ENCODE measurements at places on chromosomes 5 and 9. TPM values are rescaled to one million over a fixed set of nuclear protein-coding genes. Genes with fewer than 3 reads are reported as not detected.

Gene FKTN
- polyA plus RNA-seq = 2.2 TPM

Gene RGMB
- 6.0 TPM for polyA plus RNA-seq

Gene GCNT4
- polyA plus RNA-seq = 0.09 TPM

Gene LHX3
- polyA plus RNA-seq = not detected

Gene FOXD4
- not detected for polyA plus RNA-seq

Gene PCDHA12
- not detected for polyA plus RNA-seq

Gene LCN1
- polyA plus RNA-seq = 0.13 TPM

Gene UGT3A1
- not detected for polyA plus RNA-seq

Gene OGN
- 3.5 TPM for polyA plus RNA-seq

Gene SPEF2
- polyA plus RNA-seq = 0.42 TPM

Gene PCDHA1
- polyA plus RNA-seq = not detected

Gene JAKMIP2
- polyA plus RNA-seq = 0.07 TPM

Gene DND1
- 2.0 TPM for polyA plus RNA-seq

Gene ACTBL2
- not detected for polyA plus RNA-seq

Gene GDNF
- not detected for polyA plus RNA-seq

Gene CAMLG
- 21.8 TPM for polyA plus RNA-seq

Gene IFNB1
- not detected for polyA plus RNA-seq

Gene TPPP
- polyA plus RNA-seq = 4.6 TPM

Gene PROB1
- polyA plus RNA-seq = 12.2 TPM

Gene PPP3R2
- polyA plus RNA-seq = not detected

Gene OTULINL
- 1.0 TPM for polyA plus RNA-seq

Gene OBP2B
- polyA plus RNA-seq = not detected

Gene SLC34A3
- polyA plus RNA-seq = not detected

Gene SPATA31C1
- not detected for polyA plus RNA-seq

Gene SLC6A18
- polyA plus RNA-seq = not detected

Gene EFNA5
- polyA plus RNA-seq = 9.1 TPM

Gene SH3TC2
- 0.91 TPM for polyA plus RNA-seq

Gene GABRA6
- polyA plus RNA-seq = not detected

Gene EIF4E1B
- polyA plus RNA-seq = not detected

Gene LPCAT1
- polyA plus RNA-seq = 23.8 TPM

Gene BAAT
- polyA plus RNA-seq = 0.03 TPM

Gene PDGFRB
- 49.1 TPM for polyA plus RNA-seq

Gene PCDHGA8
- 0.28 TPM for polyA plus RNA-seq

Gene CSF2
- not detected for polyA plus RNA-seq

Gene FBXO10
- 2.3 TPM for polyA plus RNA-seq

Gene HARS1
- 52.7 TPM for polyA plus RNA-seq

Gene IL7R
- polyA plus RNA-seq = 0.22 TPM

Measured in heart right ventricle (tissue), 16 donors.